ENCODE measurements at places on chromosomes 6 and 20. TPM values are rescaled to one million over a fixed set of nuclear protein-coding genes. Genes with fewer than 3 reads are reported as not detected.

DAAM2 gene
- 0.14 TPM for total RNA-seq

GRCh38 chr6:27518881-27519795, 46.2 kb upstream of the ZNF184 start:
- peak; percentile 89 for DNase-seq

TMEM14C gene
- total RNA-seq = 117 TPM

- DNase-seq = peak; percentile 35
Measured at GRCh38 chr20:61951695-61952533, 113.8 kb downstream of the TAF4 start.

DNA sequence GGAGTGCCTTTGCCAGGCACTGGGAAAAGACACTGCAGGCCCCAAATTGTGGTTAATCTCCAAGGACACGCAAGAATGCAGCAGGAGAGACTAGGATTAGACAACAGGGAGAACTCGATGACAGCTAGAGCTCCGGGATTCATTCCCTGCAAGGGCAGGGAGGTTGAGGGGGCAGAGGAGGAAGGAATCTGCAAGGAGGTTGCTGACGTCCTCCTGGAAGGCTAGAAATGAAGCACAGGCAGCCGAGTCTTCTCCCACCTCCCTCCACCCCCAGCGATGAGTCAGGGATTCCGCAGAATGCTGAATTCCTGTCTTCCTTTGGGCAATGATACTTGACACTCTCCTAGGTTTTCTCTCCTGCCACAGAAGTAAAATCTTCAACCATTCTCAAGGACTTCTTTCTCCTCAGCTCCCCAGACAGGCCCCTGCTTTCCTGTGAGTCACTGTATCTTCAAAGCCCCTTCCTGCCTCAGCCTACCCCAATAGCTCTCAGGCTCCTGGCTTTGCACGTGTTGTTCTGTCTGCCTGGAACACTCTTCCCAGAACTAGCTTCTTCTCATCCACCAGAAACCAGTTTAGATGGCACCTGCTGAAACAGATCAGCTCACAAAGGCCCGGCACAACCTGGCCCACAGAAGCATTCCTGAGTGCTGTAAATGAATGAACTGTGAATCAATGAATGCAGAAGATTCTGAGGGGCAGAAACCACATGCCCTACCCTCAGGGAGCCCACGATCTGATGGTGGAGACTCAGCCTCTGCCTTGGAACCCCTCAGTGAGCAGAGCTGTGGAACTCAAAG, 85.6 kb downstream of the MRPL14 start:
- peak; percentile 80 for DNase-seq

- no peak for DNase-seq
Measured at GRCh38 chr20:45968081-45968671, 3.8 kb downstream of the ZNF335 start.

- DNase-seq = no peak
Measured at GRCh38 chr6:164296411-164296810, 881.9 kb downstream of the QKI start.

- peak; percentile 14 for DNase-seq
Measured at GRCh38 chr20:35821807-35822242, 50.0 kb downstream of the PHF20 start.

SLA2 gene
- not detected for total RNA-seq

- no peak for DNase-seq
Measured at GRCh38 chr6:133637436-133637835, 251.5 kb upstream of the TCF21 start.

TOX2 gene
- 1.5 TPM for total RNA-seq

NFKBIL1 gene
- total RNA-seq = 21.0 TPM

- no peak for DNase-seq
Measured at GRCh38 chr20:1924910-1925861, 30.0 kb downstream of the SIRPA start.

CLPSL2 gene
- total RNA-seq = not detected

DNA sequence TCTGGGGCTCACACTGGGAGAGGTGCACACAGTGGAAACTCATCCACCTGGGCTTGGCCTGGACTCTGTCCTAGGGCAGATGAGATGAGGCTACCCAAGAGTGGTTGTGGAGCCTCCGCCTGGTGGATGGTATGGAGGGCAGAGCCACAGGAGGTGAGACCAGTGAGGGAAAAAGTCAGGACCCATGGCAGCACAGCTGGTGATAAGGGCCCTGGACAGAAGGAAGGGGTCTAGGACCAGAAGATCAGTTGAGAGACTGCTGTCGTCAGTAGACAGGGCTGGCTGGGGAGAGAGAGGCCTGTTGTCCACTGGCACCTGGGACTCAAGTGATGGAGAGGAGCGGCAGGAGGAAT, 29.8 kb downstream of the PLCG1 start:
- no peak for DNase-seq

DNA sequence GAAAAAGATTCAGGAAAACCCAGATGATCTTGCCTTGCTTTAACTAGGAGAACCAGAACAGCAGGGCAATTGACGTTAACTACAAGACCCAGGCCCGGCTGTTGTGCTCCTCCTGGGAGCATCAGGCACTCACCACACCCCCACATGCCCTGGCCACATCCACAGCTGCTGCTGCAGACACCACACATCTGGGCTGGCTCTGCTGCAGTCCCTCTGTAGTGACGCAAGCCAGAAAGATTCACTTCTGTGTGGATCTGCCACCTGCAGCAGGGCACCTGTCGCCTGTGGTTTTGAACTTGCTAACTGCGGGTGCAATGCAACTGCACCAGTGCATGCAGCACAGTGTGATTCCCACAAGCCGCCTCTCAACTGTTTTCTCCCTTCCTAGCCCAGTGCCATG, 228.8 kb downstream of the SYNDIG1 start:
- DNase-seq = no peak
